ENCODE measurements at places on chromosomes 5 and 9. TPM values are rescaled to one million over a fixed set of nuclear protein-coding genes. Genes with fewer than 3 reads are reported as not detected.

- no peaks in the 10 kb centered on the region for H3K36me3 ChIP-seq
- DNase-seq = no peak
- no peak overlapping the region for H3K27ac ChIP-seq
- no peaks in the 10 kb centered on the region for H3K4me1 ChIP-seq
- peaks cover 19% of the 10 kb centered on the region for H3K27me3 ChIP-seq
Measured at GRCh38 chr5:74257645-74258313, 382.7 kb downstream of the ENC1 start.

- H3K27me3 ChIP-seq = no peaks in the 10 kb centered on the region
- no peak overlapping the region for H3K27ac ChIP-seq
- DNase-seq = no peak
Measured at GRCh38 chr5:149007174-149007573, 55.7 kb downstream of the SH3TC2 start.

- peaks cover 7% of the 10 kb centered on the region for H3K4me1 ChIP-seq
- peaks cover 81% of the 10 kb centered on the region for H3K27me3 ChIP-seq
- DNase-seq = no peak
- H3K36me3 ChIP-seq = no peaks in the 10 kb centered on the region
- no peak overlapping the region for H3K27ac ChIP-seq
Measured at GRCh38 chr9:132579427-132579798, 3.0 kb upstream of the BARHL1 start.

Gene UHRF2
- total RNA-seq = 77.9 TPM

Gene ADGRV1
- total RNA-seq = not detected

Gene C9orf43
- 0.40 TPM for total RNA-seq

Gene DDX4
- total RNA-seq = 0.83 TPM

Gene SPATA31C1
- not detected for total RNA-seq

Measured in activated CD4-positive, alpha-beta memory T cell treated with anti-CD3 and anti-CD28 coated beads, Interleukin-2, amount 10 ng/mL, durations not matched to agents 7 days and 5 days (primary cell).